NCI-H2171 treated with DMSO at 0.1 percent for 48 hours (cell line): ENCODE measurements at places on chromosomes 11 and 22.

DNA sequence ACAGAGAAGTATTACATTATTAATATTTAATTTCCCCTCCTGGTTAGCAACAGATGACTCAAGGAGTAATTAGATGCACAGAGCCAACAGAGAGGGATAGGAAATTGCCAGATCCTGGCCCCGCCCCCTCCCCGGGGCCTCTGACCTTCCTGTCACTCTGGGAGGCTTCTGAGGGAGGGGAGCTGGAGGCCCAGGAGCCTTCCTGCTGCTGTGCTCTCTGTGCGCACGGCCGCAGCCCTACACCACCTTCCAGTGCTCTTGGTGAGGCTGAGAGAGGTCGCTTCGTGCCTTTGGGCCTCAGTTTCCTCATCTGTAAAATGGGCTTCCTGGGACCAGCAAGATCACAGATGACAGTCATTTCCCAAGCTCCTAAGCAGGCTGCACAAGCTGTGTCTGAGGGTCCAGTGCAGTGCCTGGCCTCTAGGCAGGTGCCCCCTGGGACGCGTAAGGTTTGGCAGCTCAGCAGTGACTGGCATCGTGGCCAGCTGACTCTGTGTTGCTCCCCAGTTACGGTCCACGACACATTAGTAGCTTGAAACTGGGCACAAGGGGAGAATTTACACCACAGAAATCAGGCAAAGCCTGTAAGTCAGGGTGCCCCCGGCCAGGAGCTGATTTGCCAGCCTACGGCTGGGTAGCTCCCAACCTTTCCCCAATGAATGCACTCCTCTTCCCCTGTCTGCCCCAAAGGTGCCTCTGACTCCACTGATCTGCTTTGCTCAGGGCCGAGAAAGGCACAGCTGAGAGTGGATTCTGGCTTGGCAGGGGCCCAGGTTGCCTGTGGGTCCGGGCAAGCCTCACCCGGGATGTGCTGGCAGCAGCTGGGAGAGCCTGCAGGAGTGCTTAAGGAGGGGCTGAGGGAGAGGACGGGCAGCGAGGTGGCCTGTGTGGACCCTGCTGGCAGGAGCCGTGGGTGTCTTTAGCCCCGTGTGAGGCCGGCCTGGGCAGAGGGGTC, 2.3 kb downstream of the ADORA2A start:
- peak; percentile 59 for DNase-seq

DNA sequence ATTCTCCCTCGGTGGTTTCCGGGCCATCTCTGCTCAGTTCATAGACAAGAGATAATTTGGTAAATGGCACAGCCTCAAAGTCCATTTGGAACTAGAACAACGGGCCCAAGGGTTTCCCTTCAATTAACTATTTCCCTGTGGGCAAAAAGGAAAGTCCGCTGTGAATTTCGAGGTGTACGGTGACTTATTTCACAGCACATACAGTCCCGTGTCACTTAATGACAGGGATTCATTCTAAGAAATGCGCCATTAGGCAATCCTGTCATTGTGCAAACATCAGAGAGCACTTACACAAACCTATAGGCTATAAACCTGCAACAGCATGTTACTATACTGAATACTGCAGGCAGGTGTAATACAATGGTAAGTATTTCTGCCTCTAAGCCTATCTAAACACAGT, 551.6 kb downstream of the OPCML start:
- no peak for DNase-seq

DNA sequence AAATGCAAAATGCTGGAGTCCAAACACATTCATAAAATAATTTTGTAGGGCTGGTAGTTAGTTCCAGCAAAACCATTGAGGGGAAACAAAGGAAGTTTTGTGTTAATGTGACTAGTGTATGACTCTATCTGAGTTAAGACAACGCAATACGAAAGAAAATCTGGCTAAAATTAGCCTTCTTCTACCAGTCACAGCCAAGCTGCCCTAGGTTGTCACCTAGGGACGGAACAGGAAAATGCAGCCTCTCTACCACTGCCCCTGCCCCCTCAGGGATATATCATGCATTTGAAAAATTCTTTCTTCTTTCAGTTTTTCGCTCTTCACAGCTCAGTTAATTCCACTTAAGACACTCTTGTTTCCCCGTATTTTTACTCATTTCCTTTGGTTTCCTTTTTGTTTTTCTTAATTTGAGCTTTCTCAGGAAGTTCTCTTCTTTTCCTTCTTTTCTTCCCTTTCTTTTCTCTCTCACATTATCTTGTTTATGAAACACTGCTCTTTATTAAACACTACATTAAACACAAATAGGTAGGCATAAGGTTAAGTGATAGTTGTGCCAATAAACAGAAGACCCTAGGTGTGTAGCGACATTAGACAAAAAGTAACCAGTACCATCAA, 30.6 kb downstream of the KIRREL3 start:
- DNase-seq: no peak

DNA sequence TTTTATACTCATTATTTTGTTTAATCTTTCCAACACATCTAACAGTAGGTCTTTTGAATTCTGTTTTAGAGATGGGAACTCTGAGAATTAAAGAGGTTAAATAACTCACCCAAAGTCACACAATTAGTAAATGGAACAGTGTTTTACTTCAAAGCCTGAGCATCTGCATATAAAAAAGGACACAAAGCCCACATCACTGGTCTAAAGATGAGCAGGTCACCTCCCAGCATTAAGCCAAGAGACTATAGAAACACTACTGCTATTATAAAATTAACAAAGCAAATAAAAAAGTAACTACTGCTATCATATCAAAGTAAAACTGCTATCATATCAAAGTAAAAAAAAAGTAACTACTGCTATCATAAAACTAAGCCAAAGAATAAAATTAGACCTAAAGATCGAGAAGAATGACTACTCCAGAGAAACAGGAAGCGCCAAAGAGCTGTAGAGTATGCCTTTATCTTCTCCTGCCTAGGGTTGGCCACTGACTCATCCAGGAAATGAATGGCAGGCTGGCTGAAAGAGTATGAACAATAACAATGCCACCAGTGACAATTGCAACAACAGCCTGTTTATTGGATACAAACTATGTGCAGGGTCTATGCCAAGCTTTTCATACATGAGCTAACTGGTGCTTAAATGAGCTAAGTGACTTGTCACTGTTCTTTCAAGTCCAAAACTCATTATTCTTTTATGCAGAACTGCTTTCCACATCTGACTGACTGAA, 1153.0 kb upstream of the TENM4 start:
- DNase-seq: no peak

- no peak for DNase-seq
These were observed 28.0 kb upstream of the CRKL start for GRCh38 chr22:20889025-20889704.

- no peak for DNase-seq
These were observed 682.1 kb downstream of the KCNA4 start for GRCh38 chr11:29334776-29335130.

GRCh38 chr11:43690929-43691725, 10.6 kb downstream of the HSD17B12 start:
- DNase-seq: no peak

DNA sequence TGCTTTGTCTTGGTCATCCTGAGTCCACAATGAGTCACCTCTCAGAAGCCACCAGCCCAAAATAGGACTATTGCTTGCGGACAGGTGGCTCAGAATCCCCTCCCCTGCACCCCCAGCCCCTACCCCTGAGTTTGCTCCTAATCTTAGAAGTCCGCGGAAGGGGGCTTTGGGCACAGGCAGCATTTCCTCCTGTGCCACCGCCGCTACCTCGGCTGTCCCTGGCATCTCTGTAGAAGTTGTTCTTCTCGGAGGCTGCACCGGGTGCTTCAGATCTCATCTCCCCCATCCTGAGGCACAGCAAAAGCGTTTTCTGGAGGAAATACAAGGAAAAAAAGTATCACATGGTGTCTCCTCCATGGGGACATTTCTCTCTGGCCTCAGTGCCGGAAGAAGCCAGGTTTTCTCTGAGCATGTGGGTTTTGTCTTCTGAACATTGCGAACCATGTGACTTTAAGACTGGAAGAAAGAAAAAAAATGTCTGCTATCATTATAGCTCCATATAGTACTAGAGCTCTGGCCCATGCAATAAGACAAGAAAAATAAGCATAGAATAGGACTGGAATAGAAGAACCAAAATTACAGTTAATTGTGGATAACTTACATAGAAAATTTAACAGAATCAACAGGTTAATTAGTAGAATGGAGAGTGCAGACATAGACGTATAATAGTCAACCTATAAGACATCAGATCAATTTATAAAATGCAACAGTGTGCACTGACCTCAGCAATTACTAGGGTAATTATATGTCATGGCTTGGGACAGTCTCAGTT, 63.2 kb downstream of the SHISAL1 start:
- DNase-seq: no peak

DNA sequence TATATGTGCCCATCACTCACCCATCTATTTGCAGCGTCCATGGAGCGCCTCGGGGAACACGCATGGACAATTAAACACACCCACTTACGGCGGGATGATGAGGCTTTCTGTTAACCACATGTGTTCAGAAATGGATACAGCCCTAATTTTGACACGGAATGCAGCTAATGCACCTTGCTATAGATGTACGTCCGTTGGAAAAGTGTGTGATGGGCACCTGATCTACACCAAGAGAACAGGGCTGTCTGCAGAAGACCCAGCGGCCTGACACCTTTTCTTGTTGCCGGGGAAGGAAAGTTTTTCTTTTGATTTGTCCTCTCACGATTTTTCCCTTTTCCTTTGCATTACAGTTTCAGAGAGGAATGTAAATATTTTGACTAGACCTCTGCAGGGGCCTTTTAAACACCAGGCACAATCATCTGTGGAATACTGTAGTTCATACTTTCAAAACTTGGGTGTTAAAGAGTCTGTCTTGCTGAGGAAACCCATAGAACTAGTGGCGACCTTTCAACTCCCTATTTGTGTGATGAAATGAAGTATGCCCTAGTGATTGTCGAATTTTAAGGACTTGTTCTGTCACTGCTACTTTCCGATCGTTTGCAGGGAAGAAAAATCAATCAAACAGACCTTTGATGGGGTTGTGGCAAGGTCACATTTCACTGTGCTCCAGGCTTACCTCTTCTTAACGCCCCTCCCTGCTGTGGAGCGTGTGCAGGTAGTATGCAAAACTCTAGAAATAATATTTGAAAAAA, 16.5 kb upstream of the PAX6 start:
- peak; percentile 15 for DNase-seq

GRCh38 chr11:123076484-123076883, 14.5 kb upstream of the HSPA8 start:
- DNase-seq: no peak

DNA sequence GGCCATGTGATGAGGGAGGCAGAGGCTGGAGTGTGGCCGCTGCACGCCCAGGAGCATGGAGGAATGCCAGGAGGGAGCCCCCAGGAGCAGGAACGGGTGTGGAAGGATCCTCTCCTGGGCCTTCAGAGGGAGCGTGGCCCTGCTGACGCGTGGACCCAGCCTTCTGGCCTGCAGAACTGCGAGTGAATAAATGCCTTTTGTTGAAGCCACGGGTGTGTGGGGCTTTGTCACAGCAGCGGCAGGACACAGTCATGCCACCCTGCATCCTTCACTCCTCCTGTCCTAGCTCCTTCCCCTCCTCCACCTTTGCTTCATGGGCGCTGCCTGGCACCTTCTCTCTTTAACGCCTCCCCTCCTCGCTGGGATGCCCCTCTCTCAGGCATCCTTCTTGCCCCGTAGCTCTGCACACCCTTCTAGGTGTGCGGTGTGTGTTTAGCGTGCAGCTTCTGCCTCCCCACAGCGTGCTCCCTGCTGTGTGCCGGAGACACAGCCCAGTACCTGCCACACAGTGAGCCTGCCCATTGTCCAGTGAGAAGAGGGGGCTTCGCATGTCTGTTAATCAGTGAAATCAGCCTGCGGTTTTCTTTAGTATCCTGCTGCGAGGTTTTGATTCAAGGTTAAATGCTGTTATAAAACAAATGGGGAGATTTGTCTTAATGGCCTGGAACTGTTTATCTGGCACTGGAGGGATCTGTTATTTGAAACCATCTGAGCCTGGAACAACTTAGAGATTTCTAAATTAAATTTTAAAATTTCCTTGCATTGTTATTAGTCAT, 459.6 kb downstream of the TBC1D22A start:
- DNase-seq: no peak

DNA sequence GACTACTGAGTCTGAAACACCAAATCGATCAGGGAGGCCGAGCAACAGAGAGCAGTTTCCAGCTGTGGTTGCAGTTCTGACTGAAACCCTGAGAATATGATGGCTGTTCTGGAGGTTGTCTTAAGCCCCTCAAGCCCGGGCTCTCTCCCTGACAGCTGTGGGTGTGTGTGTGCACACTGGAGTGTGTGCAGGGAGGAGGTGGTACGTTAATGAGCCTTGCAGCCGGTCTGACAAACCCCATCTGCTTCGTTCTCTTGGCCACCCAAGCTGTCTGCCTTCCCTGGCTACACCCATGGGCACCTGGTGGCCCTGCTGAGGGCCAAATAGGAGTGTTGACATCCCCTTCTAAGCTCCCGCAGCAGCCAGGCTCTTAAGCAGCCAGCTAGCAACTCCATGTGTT, 189.8 kb downstream of the KIRREL3 start:
- peak; percentile 85 for DNase-seq

GRCh38 chr11:110654456-110654855, 57.8 kb downstream of the ARHGAP20 start:
- no peak for DNase-seq

- DNase-seq: no peak
These were observed 18.1 kb downstream of the SLC6A5 start for GRCh38 chr11:20617346-20618005.

GRCh38 chr11:85385547-85385946, 241.6 kb downstream of the DLG2 start:
- DNase-seq: no peak

DNA sequence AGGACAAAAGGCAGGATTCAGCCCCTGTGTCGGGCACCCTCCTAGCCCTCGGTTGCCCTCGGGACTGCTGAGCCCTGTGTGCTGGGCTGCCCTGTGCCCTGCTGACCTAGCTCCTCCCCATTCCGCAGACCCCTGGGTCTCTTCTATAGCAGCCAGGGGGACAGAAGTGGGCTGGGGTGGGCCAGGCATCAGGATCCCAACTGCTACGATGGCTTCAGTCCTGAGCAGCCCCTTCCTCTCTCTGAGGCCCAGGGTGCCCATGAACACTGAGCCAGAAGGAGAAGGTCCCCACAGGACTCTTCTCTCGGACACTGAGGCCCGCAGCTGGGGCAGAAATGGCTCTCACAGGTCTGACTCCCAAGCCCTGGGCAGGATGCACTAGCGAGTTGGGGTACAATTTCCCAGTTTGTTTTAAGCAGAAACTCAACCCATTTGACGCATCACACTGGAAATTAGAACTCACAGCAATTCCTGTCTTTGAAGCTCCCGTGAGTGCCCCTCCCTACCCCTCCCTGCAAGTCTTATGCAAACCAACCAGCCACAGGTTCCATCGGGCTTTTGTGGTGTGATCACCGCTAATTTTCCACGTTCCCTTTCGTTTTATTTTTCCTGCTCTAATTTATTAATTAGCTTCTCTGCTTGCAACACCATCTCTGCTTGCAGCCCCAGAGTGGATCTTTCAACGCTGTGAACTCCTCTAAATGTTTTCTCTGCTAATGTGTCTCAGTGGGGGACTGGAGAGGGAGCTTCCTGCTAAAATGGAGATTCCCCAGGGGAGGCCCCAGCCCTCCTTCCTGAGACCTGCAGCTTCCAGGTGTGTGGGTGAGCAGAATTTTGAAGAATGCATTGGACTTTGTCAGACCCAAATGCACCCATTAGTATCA, 56.7 kb downstream of the PHF21B start:
- no peak for DNase-seq
